Stimulated activated CD4-positive, alpha-beta T cell treated with anti-CD3 and anti-CD28 coated beads, Interleukin-12 subunit alpha, Interleukin-12 subunit beta, amount 100 ng/mL, for 48 hours (primary cell): ENCODE measurements at places on chromosomes 5 and 9.

DNA sequence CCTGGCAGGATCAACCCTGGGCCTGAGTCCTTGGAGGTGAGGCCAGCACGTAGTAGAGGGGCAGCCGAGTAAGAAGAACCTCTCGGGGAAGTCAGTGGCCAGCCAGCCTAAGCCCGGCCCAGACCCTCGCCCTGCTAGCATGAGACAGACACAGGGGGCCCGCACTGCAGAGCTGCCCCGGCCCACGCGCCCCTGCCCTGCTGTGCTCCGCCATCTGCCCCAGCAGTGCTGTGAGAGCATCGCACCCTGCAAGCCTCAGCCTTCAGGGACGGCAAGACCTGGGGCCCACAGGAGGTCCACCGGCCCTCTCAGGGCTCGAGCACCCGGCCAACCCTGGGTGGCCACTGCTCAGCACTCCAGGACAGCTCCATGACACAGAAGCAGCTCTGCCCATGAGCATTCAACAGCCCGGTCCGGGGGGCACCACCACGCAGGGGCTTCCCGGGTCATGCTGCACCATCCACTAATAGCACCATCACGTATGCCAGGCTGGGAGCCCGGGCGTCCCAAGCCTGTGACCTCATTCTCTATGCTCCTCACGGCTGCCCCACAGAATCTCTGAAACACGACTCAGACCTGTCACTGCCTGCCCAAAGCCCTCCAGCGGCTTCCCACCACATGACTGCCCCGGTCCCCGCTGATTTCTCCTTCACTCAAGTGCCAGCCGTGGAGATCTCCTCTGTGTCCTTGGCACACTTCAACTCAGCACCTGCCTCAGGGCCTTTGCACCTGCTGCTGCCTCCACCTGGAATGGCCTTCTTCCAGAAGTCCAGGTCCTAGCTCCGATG is 38.1 kb downstream of the ADAMTS2 start:
- DNase-seq: no peak

DNA sequence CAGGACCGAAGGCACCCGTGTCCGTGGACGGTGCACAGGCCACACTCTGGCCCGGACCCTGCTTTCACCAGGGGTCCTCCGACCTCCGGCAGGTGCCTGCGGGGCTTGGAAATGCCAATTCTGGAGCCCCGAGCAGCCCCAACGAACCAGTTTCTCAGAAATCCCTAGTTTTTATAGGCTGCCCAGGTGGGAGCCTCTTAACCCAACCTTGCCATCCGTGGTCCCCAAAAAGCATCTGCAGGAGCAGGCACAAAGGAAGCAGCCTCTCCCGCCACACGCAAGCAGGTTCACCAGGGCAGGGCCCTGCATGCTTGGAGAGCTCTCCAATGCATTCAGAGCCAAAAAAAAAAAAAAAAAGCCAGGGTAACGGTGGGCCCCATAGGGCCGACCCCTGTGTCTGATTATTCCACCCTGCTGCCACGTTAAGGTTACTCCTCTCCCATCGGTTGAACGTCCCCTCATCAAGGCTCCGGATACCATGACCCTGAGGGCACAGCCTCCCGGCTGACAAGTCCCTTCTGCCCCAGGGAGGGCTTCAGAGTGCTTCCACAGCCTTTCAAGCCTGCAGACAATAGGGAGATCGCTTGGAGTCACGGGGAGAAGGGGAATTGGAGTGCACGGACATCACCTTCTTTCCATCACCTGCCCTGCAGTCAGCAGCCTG is 796 bp upstream of the TPRN start:
- no peak for DNase-seq

GRCh38 chr9:71770170-71770569 is 1.9 kb upstream of the CEMIP2 start:
- no peak for DNase-seq

DNA sequence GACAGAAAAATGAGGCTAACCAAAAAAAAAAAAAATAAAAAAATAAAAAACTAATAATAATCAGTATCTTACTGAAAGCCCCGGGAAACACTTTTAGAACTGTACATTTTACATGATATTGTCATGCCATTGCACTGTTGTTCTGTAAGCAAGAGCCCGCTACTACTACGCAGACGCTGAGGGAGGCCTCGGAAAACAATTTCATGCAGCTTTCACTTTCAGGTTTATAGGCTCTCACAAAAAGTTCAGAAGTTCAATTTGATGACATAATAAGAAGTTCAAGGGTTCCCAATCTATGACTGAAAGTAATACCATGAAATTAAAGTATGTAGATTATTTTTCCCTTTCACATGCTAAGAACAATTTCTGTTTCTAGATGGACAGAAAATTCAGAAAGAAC is 318.3 kb upstream of the ITGA1 start:
- no peak for DNase-seq

DNA sequence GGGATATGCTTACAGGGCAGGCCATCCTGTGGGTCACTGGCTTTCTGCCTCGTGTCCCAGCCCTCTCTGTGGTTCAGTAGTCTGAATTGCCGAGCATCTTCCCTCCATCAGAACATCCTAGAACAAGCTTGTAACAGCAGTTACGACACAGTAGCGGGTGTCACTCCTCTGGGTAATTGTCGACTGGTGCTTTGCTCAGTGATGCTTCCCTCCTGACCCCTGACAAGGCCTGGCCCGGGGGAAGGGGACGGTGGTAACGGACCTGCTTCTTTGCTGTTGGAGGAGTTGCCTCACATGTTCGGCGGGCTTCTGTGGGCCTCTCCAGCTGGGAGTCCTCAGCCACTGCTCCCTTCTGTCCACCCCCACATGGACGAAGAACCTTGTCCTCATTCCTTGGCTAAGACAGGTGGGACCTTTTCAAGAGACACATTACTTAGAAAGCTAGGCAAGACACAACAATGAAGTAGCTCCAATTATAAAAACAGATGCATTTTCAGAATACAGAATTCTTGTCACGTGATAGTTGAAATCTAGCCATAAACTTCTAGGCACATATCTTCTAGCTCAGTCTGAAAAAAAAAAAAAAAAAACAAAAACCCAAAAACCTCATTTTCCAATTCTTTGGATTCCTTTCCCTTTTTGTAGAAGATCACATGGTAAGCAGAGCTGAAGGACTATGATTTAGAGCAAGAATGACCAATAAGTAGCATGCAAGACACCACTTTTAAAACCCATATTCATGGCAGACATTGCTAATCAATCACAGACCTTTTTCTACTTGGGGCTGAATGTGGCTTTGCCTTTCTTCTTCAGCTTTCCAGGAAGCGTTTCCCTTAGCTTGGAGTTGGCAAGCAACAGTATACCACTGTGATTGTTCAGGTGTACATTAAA is 25.0 kb downstream of the HMCN2 start:
- DNase-seq: no peak

- no peak for DNase-seq
These were observed 7.6 kb downstream of the ITK start for GRCh38 chr5:157188270-157188669.

DNA sequence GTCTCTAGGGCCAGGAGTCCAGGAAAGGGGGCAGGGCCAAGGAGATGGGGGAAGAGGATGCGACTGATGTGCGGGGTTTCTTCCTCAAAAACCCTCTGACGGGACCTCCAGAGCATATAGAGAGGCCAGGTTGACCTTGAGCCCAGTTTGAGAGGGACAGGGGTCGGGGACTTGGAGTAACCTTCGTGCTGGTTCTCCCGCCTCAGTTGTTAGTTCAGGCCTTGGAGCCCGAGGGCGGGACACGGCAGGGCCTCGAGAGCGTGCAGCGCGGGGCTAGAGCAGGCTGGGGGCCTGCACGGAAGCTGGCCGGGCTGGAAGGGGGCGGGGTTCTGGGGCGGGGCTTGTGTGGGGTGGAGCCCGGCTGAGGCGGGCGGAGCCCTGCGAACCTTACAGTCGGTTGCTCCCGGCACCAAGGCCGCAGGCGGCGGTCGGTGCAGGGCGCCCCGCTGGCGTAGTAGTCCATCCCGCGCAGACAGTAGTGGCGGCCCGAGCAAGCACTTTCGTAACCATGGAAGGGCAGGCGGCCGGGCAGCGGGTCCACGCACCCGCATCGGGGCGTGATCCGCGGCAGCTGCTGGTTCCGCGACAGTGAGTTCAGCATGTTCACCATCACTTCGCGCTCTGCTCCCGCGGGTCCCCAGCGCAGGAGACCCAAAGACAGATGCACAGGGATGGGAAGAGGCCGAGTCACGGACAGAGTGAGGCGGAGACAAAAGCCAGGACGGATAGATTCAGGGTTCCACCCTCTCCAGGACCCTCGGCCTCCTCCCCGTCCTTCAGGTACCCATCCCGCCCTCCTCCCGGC is 4.0 kb upstream of the MYORG start:
- DNase-seq: peak; percentile 70

DNA sequence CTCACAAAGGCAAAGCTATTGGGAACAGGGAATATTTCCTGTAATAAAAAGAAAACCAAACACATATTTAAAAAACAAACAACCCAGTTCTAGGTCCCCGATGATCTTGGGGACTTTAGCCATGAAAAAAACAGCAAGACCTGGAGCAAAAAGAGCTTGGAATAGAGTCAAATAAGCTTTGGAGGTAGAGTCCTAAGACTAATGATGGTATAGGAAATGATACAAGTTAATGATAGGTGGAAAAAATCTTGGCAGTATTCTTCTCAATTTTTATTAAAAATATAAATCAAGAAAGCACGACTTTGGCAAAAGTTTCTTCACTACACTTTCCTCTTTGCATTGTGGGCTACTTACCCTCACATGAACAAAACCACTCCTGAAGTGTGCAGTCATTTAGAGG is 481.5 kb downstream of the EBF1 start:
- DNase-seq: no peak

GRCh38 chr9:78396087-78396486 is 99.2 kb downstream of the PSAT1 start:
- DNase-seq: no peak

DNA sequence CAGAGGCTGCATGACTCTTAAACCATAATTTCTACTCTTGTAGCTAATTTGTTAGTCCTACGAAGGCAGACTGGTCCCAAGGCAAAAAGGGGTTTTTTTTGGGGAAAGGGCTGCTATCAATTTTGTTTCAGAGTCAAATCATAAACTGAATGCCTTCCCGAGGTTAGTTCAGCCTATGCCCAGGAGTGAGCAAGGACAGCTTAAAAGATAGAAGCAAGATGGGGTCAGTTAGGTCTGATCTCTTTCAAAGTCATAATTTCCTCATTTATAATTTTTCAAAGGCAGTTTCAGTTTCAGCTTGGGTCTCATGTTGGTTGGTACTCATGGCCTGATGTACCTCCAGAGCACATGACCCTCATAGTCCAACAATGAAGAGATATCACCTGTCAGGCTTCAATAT is 7.9 kb upstream of the RXFP3 start:
- no peak for DNase-seq

DNA sequence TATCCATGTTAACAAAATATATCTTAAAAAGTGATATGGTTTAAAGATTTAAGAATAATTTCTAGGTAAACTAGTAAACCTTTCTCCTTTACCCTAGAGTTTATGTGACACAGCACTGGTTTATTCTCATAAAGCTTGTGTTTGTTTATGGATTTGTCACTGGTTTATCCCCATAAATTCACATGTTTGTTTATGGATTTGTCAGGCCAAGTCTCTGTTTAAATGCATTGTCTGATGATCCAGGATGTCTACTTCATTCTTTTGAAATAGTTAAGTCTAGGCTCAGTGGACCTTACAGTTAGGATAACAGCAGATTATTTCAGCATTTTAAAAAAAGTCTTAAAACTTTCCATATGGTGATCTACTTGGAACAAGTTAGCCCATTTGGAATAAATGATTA is 334.0 kb downstream of the ARRDC3 start:
- DNase-seq: no peak

GRCh38 chr5:65858316-65858715 is 68.1 kb upstream of the ERBIN start:
- DNase-seq: no peak

GRCh38 chr5:6772886-6773285 is 59.7 kb downstream of the TENT4A start:
- no peak for DNase-seq

- no peak for DNase-seq
These were observed 307.8 kb upstream of the IRX4 start for GRCh38 chr5:2190549-2190948.

DNA sequence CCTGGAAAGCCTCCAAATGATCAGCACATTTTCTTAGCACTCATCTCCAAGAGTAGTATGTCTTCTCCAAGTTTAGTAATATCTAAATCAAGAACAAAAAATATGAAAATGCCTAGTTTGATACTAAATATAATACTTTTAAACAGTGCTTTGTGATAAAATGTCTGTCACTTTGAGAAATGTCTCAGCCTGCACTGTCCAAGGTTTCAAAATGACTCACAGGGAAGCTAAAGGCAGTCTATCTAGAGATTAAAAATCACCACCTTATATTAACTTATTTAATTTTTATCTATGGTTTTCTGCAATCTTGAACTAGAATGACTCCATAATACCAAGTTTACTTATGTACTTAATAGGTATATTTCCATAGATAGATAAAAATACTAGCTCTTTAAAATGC is 633.0 kb upstream of the C9orf72 start:
- DNase-seq: no peak

- DNase-seq: no peak
These were observed 178.0 kb downstream of the YIPF5 start for GRCh38 chr5:143992496-143992895.

DNA sequence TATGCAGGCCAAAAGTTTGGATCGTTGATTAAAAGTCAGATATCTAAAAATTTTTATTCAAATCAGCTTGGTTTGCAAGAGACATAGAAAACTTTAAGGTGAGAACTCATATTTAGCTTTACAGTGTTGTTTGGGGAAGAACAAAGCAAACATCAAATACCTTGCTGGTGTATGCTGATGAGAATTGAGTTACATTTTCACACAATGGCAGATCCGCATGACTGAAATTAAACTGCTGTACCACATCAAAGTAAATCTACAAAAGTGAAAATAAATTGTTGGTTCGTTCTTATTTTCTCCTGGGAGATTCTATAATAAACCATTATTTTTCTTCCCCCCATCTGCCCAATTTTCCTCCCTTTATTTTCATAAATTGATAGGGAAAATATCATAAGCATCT is 198.2 kb upstream of the PCSK5 start:
- DNase-seq: no peak

- no peak for DNase-seq
These were observed 113.6 kb upstream of the FER start for GRCh38 chr5:108634010-108634616.

- no peak for DNase-seq
These were observed 7.7 kb upstream of the SEMA5A start for GRCh38 chr5:9553561-9553960.

DNA sequence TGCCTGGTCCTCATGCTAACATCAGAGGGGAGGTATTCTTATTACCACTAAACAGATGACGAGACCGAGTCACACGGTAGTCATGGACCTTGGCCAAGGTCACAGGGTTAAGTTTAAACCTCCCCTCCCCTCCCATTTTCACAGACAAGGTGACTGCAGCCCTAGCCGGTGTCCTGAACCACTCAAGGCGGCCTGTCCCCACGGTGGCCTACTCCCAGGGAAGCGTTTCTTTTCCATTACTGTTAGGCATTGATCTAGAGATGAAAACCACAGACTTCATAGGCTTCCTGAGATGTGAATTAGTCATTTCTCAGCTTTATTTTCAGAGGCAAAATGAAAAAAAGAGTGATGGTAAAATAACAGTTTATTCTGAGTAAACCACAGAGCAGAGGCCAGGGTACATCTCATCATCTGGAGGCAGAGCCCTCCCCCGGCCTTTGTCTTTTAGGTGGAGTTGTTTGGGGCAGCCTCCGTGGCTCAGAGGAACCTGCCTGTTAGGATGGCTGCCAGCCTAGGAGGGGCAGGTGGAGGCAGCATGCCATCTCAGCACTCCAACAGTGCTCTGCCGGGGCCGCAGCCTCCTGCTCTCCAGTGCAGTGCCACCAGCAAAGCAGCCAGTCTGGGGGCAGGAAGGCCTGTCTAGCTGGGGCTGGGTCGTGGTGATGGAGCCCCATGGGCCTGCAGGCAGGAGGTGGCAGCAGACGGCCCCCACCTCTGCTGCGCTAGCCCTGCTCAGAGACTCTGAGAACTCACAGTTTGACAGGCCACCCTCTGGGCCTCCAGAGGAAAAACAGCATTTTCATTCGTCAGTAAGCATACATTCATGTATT is 71.2 kb downstream of the RAPGEF1 start:
- DNase-seq: peak; percentile 71
